Hematopoietic multipotent progenitor cell treated with erythropoietin and hydrocortisone succinate and interleukin-3 and kit ligand, for 8 days (in vitro differentiated cells): ENCODE measurements at places on chromosomes 11 and 22.

DNA sequence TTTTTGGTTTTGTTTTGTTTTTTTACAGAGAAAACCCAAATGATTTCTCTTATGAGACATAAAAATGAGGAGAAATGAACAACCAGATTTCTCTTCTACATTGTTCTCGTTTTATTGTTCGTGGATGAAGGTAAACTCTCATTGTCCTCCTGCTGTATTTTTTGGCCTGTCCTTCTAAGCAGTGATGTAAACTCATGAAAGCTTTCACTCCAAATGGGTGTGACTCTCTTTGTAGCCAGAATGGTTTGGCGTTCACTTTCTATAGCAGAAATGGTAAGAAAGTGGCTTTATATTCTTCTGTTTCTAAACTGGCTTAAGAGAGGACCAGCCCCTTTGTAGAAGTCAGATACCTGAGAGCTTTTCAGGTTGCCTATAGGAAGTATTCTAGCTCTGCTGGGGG lies 15.5 kb upstream of the BMAL1 start:
- no peak for DNase-seq

- DNase-seq, result peak; percentile 12
These were observed 16.6 kb downstream of the IL10RA start for GRCh38 chr11:118002541-118003423.

- no peak for DNase-seq
These were observed 29.6 kb downstream of the TMEM184B start for GRCh38 chr22:38243007-38243765.

DNA sequence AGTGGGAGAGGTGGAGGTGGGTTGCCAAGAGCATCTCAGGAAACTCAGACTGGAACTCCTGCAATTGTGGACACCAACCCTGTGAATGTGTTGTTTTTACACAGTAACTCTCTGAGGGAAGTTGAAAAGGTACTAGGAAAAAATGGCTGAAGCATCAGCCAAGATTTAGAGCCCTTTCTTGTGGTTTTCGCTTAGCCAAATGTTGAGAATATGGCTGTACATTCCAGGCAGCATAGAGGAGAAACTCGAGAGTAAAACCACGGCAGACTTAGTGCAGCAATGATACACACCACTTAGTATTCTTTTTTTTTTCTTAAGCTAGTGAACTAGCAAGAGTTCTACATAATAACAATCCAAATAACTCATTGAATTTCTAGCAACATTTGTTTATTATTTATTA lies 309.7 kb upstream of the MTNR1B start:
- DNase-seq, result no peak

DNA sequence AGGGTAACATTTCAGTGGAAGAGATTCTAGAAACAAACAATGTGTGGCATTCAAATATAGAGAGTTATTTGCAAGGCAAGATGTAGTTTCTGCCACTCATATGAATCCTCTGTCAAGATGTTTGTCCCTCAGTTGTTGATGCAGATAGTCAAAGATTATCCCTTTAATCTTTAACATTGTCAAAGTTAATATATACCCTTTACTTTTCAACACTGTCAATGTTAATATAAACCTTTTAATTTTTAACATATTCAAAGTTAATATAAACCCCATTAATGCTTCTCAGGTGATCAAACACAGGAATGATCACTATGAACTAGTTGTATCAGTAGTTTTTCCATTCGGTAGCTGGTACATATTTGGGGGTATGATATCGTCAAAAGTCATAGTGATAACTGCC lies 51.9 kb upstream of the PICALM start:
- DNase-seq, result no peak

DNA sequence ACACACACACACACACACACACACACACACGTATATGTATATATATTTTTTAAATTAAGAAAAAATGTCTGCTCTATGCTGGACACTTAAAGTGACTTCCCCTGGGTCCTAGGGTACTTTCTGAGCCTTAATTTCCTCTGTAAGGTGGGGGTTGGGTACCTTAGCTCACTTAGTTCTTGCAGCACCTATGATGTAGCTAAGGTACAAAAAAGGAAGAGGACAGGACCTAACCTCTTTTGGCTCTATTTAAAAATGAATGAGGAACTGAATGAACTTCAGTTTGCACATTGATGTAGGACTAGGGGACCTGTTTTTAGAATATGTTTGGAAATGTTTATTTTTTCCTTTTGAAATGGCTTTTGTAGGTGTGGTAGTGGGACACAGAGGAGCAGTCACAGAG lies 11.1 kb downstream of the SREBF2 start:
- DNase-seq, result no peak

GRCh38 chr22:44276041-44276440 lies 36.7 kb downstream of the SHISAL1 start:
- DNase-seq, result no peak

DNA sequence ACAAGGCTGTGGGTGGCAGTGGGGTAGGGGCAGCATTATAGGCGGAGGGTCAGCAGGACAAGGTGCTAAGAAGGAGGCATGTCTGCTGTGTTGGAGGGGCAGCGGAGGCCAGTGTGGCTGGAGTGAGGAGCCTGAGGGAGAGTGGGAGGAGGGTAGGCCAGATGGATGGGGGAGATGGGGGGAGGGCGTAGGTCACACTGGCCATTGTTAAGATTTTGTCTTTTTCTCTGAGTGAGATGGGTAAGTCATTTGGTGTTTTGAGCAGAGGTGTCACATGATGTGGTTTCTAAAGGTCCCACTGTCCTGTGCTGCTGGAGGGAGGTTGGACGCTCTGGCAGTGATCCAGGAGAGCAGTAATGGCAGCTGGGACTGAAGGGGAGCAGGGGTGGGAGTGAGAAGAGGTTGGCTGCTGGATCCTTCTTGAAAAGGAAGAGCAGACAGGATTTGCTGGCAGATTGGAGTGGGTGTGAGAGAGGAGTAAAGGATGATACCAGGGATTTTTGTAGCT lies 9.8 kb downstream of the PPP6R3 start:
- peak; percentile 32 for DNase-seq

DNA sequence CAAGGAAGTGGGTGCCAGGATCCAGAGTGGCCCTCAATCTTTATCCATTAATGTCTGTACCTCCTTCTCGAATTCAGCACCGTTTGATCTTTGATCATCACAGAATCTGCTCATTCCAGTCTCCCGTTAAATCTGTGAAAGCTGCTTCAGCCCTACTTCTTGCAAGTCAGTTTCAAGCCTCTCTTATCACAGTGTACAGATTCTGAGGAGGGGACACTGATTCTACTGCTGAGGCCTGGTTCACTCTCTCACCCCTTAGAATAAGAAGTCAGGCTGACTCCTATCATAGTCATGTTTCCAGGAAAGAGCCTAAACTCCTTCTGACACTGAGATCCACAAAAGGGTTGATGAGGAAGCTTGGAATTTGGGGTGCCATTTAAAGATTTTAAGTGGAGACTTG lies 39.0 kb downstream of the MAML2 start:
- DNase-seq, result no peak
